ENCODE measurements at places on chromosomes 13 and 19.

DNA sequence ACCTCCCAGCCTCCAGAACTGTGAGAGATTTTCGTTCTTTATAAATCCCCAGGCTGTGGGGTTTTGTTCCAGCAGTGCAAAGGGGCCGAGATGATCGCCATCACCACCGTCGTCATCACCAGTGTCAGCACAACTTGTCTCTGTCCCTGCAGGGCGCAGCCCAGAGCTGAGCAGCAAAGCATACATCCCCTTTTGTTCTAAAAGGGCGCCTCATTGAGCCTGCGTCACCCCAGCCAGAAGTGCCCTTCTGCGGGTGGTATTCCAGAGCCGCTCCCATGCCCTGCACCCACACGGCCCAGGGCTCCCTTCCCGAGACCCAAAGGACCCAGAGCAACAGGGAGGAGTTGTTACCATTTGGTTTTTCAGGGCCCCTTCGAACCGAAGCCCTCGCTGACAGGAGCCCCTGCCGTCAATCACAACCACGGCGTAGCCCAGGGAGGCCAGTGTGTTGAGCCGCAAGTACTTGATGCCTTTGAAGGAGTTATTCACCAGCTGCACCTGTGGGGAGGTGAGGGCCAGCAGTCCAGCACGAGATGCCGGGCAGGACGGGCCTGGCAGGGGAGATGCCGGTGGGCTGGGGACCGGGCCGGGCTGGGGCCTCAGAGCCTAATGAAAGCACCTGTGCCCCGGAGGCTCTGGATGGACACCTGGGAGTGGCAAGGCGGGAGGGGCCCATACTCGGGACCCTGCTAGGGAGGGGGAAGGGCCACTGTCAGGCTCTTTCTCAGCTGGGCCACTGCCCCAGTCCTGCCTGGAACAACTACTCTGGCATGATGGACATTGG is 14.4 kb upstream of the MYDGF start:
- no peak for DNase-seq

GRCh38 chr13:54705738-54706137 is 1677.1 kb downstream of the OLFM4 start:
- no peak for DNase-seq

DNA sequence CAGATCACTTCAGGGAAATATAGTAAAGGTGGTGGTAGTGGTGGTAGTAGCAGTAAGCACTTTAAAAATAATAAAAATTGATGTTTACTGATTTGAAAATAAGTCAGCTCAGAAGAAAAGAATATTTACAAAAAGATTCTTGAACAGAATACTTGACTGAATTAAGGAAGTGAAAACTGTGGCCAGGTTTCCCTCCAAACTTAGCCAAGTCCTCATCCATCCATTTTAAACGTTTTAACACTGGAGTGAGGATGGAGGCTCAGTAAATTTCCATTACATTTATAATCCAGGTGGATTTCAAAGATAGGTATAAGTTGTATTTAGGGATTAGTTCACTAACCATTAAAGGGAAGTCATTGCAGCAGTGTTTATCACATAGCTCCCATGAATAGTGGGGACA is 221.5 kb downstream of the RGCC start:
- no peak for DNase-seq

DNA sequence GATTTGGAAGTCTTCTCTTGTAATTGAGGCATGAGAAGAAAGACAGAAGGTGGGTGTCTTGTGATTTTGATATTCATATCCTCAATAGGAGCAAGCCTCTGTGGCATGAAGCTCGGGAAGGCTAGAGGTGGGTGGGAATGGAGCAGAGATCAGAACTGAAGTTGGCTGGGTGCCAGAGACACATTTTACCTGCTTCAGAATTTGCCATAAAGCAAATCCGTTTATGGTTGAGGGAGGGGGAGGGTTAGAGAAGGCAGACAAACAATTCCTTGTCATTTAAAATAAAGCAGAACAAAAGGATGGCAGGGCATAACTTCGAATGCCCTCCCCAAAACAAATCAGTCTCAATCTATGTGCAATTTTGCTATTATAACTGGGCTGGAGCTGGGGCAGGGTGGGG is 305.9 kb downstream of the KLF5 start:
- DNase-seq = peak; percentile 61

GRCh38 chr13:113886561-113887112 is 22.8 kb upstream of the GAS6 start:
- DNase-seq = no peak

GRCh38 chr13:98050041-98050466 is 92.8 kb upstream of the FARP1 start:
- no peak for DNase-seq

- no peak for DNase-seq
Observed at GRCh38 chr13:30712536-30713532, 22.5 kb upstream of the ALOX5AP start.

DNA sequence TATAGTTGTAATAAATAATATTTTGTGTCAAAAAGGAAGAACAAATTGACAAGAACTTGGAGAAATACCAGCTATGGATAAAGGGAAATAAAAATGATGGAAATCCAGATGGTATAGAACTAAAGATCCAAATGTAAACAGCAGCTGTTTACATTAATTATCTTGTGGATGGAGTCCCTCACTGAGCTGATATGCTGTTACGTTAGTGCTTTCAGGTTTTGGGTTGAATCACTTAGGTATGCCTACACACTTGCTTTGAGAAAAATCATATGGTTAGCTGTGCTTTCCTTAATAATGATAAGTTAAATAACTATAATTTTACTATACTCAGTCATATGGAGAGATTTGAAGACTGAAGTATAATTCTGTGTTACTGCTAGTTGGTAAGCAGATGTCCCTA is 27.7 kb downstream of the WASF3 start:
- DNase-seq = no peak

DNA sequence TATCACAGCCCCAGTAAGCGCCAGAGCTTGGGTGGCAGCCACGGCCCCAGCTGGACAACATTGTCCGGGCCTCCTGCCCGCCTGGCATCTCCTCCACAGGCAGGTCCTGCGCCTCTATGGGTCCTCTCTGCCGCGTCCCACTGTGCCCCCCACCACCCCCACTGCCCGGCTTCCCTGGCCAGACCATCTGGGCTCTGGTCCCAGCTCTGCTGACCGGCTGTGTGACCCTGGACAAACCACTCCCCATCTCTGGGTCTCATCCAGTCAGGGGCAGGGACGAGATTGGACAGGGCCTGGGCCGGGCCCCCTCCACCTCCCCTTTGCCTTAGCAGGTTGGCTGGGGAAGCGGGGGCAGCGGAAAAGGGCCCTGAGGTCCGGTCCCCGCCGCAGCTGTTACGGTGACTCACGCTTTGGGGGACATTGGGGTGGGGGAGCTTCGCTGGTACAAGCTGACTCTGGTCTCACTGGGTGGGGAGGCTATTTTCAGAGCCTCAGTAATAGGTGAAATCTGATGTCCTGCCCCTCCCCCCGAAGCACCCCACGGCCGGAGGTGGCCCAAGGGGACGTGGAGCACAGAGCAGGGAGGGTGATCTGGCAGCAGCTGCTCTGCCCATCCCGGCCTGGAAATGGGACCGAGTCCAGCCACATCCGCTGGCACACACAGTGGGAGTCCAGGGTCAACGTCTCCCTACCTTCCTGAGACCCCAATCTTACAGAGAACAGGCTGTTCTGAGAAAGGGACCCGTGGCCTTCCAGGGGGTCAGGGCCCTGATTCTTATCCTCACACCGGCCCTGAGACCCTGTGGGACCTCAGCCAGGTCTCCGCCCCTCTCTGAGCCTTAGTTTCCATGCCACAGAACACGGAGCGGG is 9.1 kb downstream of the NFIC start:
- peak; percentile 75 for DNase-seq

- DNase-seq = peak; percentile 100
Observed at GRCh38 chr19:49148784-49149651, 6.2 kb downstream of the HRC start.

DNA sequence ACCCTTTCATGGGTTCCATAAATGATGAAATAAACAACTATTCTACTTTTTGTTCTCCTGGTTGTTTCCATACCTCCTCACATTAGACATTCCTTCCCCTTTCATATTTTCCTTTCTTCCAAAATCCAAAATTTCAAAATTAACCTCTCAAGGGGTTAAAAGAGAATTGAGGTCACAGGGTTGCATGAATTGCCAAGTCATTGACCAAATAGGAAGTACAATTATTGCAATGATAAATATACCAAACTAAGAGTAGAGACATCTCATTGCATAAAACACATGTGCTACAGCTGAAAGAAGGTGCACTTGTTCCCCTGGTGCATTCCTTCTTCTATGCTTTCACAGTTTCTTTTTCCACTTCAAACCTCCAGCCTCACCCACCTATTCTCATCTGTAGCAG is 136.1 kb downstream of the KCTD12 start:
- no peak for DNase-seq

DNA sequence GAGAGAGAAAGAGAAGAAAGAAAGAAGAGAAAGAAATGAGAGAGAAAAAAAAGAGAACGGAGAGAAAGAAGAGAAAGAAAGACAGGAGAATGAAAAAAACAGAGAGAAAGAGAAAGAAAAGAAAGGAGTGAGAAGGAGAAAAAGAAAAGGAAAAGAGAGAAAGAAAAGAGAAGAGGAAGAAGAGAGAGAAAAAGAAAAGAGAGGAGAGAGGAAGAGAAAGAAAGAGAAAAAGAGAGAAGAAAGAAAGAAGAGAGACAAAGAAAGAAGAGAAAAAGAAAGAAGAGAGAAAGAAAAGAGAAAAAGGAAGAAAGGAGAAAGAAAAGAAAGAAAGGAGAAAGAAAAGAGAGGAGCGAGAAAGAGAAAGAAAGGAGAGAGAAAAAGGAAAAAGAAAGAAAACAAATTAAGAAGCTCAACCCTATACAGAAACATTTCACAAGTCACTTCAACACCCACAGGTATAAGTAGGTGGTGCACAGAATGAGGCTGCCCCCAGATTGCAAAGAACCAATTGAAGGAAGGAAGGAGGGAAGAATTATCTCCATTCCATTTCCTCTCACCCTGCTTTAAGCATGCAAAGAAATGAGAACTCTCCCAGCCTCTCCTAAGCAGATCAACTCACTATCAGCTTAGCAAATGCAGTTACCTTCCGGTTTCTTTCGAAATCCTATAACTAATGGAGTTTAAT is 98.8 kb upstream of the CACNA1A start:
- DNase-seq = no peak

DNA sequence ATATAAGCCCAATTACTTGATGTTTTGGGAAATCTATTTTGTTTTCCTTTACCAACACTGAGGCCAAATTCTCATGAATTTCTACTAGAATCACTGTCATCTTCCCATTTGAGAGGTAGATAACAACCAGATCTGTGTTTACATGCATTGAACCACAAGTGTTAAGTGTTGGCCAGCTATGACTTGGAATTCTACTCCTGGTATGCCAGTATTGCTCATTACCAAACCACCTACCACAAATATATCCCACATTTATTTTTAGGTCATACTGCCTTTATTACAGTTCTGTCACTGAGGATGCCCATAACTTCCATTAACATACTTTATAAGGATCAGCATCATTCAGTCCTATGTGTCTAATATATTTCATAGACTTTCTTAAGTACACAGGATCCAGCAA is 328.9 kb downstream of the DIAPH3 start:
- DNase-seq = no peak

DNA sequence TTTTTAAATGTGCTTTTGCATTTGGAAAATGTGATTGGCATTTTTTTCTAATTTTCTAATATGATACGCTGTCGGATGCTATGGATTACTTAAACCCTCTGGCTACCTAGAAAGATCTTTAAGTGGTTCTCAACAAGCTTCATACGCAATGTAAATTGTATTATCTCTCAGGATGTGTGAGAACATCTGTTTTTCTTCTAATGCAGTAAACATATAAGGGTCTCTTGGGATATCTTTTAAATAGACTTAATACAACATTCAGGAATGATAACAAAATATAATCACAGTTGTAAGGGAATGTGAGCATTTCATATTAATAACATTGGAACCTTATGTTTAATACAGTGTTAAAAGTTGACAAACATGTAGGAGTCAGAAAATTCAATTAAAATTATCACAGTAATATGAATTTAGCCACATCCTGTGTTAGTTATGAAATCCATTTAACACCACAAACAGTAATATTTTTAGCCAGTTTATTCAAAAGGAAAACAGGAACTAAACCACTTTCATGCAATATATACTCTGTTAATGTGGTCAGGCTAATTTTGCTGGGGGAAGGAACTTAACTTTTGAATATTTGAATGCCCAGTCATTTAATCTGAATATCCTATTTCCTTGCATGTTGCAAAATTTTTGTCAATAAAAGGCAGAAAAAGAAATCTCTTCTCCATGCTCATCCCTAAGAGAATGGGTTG is 15.0 kb upstream of the ALOX5AP start:
- no peak for DNase-seq

DNA sequence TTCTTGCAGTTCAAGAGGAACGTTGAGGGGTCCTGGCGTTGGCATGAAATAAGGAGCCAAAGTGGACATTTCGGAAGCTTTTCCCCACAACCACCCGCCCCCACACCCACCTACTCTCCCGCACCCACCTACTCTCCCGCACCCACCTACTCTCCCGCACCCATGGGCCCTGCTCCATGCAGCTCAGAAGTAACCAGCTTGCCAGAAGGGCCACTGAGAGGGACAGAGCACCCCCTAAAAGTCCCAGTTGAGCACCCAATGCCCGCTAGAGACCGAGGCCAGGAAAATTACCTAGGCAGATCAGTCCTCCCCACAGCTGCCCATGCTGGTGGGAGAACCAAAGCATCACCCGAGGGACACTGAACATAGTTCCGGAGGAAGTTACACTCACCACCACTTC is 11.8 kb downstream of the VSTM2B start:
- no peak for DNase-seq

DNA sequence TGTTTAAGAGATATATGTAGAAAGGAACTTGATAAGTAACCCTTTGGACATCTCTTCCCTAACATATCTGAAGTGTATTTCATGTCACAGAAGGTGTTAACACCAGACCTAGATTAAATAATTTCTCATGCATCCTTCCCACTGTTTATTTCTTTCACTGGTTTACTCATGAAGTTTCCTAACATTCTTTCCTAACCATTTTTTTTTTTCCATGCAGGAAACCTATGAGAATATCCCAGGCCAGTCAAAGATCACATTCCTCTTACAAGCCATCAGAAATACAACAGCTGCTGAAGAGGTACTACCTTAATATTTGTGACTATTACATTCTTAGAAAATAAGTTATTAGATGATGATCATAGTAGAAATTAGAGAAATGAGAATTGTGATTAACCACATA is 28.8 kb downstream of the IPO5 start:
- no peak for DNase-seq

DNA sequence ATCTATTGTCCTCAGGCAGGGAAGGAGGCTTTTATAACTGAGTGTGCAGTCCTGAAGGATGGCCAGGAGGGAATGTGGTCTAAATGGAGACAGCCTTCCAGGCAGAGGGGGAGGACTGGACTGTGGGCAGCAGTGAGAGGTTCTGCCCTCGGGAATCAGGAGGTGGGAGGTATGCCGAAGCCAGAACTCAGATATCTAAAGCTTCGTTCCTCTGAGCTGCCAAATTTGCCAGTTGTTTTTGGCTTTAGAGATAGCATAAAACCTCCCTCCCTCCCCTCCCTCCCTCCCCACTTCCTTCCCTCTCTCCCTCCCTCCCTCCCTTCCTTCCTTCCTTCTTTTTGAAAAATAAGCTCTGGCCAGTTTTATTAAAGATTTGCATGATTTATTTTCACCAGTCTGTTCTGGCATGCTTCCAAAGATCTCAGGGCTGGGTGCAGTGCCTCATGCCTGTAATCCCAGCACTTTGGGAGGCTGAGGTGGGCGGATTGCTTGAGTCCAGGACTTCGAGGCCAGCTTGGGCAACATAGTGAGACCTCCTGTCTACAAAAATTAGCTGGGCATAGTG is 2.4 kb downstream of the MEDAG start:
- no peak for DNase-seq

- no peak for DNase-seq
Observed at GRCh38 chr19:56823956-56824355, 16.6 kb downstream of the PEG3 start.

GRCh38 chr13:79745081-79745480 is 264.1 kb downstream of the NDFIP2 start:
- DNase-seq = no peak
